ENCODE measurements at places on chromosomes 4 and X.
A peak's percentile ranks its signal among the peaks of the same experiment; 100 is the strongest.

DNA sequence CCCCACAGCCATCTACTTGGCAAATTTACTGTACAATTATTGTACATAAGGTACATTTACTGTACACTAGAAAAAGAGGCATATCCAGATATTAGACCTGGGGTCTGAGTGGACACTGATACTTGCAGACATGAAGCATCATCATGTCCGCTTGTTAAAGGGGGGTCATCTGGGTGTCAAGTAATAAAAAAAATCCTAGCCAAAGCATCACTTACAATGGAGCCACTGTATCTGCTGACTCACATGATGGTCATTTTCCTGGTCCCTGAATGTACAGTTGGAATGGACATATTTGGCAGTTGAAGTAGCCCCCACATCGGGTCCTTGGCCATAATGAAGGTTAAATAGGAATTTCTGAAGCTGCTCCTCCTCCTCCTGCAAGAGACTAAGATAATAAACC lies 228.8 kb downstream of the THOC2 start:
- DNase-seq, result no peak

DNA sequence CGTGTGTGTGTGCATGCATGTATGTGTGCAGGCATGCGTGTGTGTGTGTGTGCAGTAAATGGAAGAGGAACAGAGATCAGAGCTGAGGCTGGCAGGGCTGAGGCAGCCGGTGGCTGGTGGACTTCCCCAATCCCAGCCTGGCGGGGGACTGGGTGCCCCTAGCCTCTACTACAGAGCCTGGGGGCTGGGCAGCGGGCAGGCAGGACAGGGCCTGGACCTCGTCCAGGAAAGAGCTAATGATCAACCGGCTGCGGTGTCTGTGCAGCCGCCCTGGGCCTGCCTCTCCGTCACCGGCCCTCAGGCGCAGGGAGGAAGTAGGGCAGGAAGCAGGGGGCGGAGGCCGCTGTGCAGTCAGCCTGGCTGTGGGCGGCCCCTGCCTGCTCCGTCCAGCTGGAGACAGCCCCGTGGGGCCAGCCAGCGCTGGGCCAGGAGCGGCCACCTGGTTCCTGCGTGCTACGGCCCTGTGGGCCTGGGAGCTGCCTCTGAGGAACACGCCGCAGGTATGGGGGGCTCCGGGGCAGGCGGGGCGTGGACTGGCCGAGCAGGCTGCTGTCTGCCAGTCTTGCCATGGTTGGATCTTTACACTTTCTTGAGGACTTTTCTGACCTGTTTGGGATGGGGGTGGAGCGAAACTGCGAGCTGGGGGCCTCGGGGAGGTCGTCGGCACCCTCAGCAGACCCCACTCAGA lies at the start of gene SH3TC1:
Gene SH3TC1 (plus strand): TSS at position 385 of the 688 bp plus-strand sequence. CDS start 5,905 bp downstream, outside the sequence.
- peak; percentile 88 for DNase-seq

DNA sequence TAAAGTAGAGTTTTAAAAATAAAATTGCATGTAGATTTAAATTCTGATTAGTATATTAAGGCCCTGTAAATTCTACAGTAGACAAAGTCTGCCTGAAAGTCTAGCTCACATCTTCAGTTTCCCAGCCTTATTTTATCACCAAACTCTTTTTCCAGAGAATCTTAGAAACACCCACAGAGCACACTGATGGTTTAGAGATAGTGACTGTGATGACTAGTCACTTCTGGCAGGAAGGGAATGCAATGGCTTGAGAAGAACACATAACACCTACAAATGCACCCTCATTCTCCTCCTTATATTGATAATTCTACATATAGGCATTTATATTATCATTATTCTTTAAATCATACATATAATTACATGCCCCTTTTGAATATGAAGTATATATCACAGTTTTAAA lies 232.9 kb downstream of the ARAP2 start:
- no peak for DNase-seq

- DNase-seq, result peak; percentile 52
Measured at GRCh38 chr4:16757080-16757521, 141.3 kb downstream of the LDB2 start.

DNA sequence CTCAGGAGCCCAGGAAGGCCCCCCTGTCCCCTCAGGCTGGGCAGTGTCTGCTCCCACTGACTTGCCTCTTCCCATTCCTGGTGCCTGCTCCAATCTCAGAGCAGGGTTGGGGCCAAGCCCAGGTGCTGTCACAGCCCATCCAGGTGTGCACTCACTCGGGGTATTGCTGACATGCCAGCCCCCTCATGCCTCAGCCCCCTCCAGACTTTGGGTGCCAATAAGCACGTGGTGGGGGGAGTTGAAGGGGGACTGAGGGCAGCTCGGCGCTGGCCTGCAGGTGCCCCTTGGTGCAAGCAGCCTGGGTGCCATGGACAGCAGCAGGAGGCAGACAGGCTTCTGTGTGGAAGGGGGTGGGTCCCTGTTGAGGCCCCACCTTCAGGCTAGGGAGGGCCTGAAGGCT lies 28.4 kb downstream of the NAA11 start:
- DNase-seq, result no peak

GRCh38 chr4:95077864-95078263 lies 320.1 kb downstream of the BMPR1B start:
- no peak for DNase-seq

DNA sequence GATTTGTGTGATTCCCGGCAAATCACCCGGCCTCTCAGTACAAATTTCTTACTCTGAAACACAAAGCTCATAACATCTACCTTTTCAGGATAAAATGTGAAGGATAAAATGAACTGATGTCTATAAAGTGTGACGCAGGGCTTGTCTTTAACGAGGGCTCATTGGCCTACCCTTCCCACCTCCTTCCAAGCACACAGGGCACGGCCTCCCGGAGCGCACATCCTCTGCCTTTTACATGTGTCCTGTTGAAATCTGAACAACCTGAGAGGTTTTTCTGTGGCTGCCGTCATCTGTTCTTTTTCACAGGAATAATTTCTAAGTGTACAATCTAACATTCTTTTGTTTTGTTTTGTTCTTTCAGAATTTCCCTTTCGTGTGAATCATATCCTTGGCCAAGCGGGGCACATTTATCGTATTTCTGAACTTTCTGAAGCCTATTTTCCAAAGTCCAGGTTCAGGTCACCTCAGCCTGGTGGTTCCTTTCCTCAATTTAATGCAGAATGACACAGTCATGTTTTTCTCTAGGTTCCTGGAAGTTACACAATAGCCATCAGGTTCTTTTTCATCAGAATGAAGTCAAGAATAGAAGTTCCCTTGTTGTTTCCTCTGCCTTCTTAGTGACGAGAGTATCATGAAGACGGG lies 53.1 kb upstream of the SPRY1 start:
- no peak for DNase-seq

- DNase-seq, result no peak
Measured at GRCh38 chr4:26723216-26723615, 137.4 kb upstream of the STIM2 start.

GRCh38 chr4:107392951-107393350 lies 327.1 kb downstream of the PAPSS1 start:
- no peak for DNase-seq

DNA sequence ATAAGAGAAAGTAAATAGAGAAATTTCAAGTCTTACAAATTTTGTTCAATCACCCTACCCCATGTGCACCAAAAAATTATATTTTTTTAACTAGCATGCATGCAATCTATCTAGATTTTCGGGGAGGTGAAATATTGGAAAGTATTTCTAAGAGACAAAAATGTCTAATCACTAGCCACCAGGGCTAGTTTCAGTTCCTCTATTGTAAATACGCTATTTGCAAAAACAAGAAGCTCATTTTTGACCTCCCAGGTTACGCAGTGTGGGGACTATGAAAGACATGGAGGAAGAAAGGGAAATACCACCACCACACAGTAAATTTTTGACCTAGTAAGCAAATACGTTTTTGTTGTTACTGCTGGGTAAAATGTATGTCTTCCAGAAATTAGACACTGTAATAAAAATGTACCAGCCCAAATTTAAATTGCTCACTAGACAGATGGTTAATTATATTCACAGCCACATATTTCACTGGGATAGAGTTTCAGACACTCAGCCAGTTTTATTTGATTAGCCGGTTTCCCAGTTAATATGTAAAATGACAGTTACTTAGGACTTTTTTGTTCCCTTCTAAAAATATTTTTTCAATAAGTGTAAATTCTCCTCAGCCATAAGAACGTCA lies 2.2 kb downstream of the NEXMIF start:
- DNase-seq, result peak; percentile 3

- peak; percentile 1 for DNase-seq
Measured at GRCh38 chrX:19462231-19462630, 53.1 kb downstream of the MAP3K15 start.

DNA sequence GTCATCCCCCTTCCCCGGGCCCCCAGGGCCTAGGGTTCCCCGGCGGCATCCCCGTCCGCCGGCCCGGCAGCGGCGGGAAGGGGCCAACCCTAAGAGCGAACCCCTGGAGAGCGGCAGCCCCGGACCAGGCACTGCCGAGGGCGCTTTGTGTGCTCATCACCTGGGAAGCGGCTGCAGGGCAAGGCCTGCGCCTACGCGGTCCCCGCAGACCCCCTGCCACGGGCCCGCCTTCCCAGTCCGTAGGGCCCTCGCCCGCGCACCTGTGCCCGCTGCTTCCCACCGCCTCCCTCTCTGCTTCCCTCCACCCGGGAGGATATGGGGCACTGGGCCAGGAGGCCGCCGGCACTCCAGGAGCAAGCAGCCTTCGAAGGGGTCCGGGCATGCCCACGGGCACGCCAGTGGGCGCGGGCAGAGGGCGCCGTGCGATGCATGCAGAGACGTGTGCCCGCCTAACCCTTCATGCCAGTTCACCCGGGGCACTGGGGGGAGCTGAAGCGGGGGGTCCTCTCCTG lies 2.6 kb downstream of the FLNA start:
- no peak for DNase-seq

DNA sequence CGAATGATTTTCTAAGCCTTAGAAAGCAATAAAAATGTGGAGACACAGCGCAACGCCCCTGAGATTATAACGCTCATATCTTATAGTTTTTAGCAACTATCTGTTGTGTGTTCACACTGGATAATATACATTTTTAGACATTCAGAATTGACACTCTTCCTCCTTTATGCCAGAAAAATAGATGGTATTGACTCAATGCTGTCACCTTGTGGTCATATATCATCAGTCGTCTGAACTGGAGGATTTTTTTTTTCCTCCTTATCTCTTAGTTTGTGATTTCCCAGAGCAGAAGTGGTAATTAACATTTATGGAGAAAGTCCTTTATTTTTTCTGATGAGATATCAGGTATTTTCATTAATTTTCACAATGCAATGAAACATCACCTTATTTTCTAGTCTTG lies 759.6 kb downstream of the RAB28 start:
- DNase-seq, result peak; percentile 11

- no peak for DNase-seq
Measured at GRCh38 chr4:105605493-105605892, 53.1 kb downstream of the ARHGEF38 start.
